Activated T-cell treated with anti-CD3 and anti-CD28 coated beads, Interleukin-2, amount 50 U/mL, for 24 hours (primary cell): ENCODE measurements at places on chromosomes 1 and 21.

GRCh38 chr1:25797939-25798338 lies 2.1 kb upstream of the SELENON start:
- no peak for DNase-seq

DNA sequence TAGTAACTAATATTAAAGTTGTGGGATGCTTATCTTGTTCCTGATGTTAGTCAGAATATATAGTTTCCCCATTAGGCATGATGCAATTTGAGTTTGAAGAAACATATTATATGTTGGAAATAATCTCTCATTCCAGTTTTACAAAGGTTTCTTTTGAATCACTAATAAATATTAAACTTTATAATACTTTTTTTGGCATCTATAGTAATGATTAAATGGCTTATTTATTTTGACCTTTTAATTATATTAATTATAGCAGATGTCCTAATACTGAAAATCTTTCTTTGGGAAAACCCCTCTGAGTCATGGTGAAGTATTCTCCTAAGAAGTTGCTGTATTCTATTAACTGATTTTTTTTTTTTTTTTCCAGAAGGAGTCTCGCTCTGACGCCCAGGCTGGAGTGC lies 28.5 kb upstream of the PTGS2 start:
- DNase-seq: no peak

- no peak for DNase-seq
Observed at GRCh38 chr1:63051886-63052285, 268.0 kb downstream of the ATG4C start.

GRCh38 chr1:109543988-109544735 lies 4.3 kb upstream of the GNAI3 start:
- no peak for DNase-seq

GRCh38 chr1:231106347-231106746 lies 55.5 kb upstream of the TRIM67 start:
- DNase-seq: no peak

GRCh38 chr1:227883073-227883520 lies 64.6 kb downstream of the WNT9A start:
- peak; percentile 25 for DNase-seq

- no peak for DNase-seq
Observed at GRCh38 chr1:205298191-205298994, 23.2 kb downstream of the NUAK2 start.

GRCh38 chr1:36771660-36772284 lies 262.5 kb downstream of the GRIK3 start:
- no peak for DNase-seq

GRCh38 chr1:224629965-224630364 lies 13.8 kb downstream of the CNIH3 start:
- no peak for DNase-seq

DNA sequence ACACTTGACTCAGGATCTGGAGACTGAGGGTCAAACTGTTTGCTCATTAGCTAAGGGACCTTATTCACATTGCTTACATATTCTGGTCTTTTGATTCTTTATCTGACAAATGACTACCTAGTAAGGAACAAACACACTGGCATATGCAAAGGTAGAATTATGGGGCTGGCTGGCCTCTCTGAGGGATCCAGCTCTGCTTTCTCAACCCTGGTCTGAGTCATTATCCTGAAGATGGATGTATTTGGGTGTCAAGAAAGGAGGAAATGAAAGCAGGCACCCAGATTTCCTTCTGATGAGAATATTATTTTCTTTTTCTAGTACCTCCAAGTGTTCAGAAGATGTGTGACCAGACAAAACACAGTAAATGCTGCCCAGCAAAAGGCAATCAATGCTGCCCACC lies 6.0 kb downstream of the SMCP start:
- no peak for DNase-seq

GRCh38 chr1:8232036-8232757 lies 85.7 kb upstream of the SLC45A1 start:
- no peak for DNase-seq

GRCh38 chr1:82161700-82162141 lies 361.0 kb downstream of the ADGRL2 start:
- no peak for DNase-seq

DNA sequence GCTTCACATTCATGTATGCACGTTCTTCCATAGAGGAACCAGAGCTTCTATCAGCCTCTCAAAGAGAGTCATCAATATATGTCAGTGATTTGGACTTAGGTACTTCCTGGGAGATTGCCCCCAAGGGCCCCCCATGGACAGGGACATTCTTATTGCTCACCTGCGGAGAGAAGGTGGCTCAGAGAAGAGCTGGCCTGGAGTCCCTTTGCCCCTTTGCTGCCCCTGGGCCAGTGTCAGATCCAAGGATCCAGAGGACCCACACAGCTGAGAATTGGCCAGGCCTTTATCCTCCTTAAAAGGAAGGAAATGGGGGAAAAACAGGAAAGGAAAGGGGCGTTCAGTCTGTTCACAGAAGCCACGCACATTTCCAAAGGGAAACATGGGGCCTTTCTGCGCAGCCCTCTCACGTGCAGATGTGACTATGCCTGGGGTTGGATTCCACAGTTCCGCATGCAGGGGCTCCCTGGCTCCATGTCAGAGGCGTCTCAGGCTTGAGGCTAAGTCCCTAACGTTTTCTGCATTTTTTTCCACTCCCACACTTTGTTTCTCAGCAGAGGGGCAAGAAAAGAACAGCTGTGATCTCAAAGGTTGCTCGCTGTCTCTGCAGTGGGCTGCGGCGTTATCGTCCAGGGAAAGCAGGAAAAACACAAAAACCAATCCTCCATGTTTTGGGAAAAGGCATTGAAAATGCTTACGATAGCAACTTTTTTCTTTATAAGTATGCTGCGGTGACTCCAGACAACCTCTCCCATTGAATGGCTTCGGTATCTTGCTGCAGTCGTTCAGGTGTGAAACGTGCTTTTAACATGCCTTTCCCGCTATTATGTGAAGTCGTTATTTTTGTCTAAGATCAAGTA lies 5.9 kb downstream of the C1orf226 start:
- no peak for DNase-seq

GRCh38 chr1:107810291-107810951 lies 154.6 kb downstream of the VAV3 start:
- no peak for DNase-seq

GRCh38 chr21:46181953-46182547 lies 2.2 kb downstream of the SPATC1L start:
- no peak for DNase-seq

GRCh38 chr1:54239631-54240031 lies 39.7 kb downstream of the MRPL37 start:
- no peak for DNase-seq

DNA sequence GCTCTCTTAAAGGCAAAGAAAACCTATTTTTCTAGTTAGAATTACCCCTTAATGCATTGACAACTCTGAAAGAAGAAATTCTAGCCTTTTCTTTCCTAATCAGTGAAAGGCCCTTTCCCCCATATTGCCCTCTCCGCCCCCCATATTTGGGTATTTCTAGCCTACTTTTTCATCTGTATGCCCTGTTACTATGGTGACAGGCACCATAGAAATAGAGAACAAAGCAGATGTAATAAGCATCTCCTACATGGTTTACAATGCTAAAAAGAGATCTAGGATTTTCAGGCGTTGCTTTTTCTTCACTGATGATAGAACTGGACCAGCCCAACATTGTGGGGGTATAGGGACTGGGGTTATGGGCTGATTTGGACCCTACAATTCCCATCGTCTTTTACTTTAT lies 14.5 kb downstream of the LRRC8B start:
- DNase-seq: no peak

DNA sequence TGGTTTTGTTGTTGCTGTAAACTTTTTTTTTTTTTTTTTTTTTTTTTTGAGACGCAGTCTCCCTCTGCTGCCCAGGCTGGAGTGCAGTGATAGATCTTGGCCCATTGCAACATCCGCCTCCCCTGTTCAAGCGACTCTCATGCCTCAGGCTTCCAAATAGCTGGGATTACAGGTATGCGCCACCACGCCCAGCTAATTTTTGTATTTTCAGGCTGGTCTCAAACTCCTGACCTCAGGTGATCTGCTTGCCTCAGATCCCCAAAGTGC lies 78.9 kb upstream of the SLC45A1 start:
- DNase-seq: no peak

- DNase-seq: no peak
Observed at GRCh38 chr1:56409112-56409691, 170.2 kb downstream of the PLPP3 start.

GRCh38 chr1:30911059-30911954 lies 2.7 kb upstream of the SDC3 start:
- DNase-seq: peak; percentile 64

- no peak for DNase-seq
Observed at GRCh38 chr1:233673947-233674431, 60.1 kb downstream of the KCNK1 start.

DNA sequence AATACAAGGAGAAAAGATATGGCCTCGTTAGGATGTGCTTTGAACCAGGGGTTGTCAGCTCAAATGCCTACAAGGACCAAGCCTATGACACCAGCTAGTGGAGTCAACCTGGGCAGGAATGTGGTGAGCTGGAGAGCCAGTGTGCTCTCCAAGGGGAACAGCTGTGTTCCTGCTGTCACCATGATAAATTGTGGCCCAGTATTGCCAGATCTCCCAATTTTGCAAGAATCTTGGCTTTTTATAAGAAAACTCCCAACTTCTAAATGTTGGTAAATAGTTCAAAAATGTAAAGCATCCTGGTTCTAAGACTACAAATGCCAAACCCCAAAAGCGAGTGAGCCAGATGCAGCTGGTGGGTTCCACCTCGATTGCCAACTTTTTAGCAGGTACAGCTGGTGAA lies 391.1 kb downstream of the PLPP3 start:
- no peak for DNase-seq

DNA sequence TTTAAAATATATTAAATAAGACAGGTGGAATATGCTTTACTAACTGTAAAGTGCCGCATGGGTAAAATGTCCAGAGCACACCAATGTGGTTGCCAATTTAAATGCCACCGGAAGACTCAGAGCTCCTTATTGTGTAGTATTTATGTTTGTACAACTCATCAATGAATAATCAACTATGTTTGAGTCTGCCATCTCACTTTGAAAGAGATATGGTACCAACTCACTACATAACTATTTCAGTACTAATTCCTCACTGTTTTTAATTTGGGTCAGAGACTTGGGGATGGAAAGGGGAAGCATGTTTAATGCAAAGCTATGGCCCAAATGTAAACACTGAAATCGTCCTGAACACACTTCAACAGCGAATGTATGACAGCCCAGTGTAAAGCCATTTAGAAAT lies 144.8 kb downstream of the NR5A2 start:
- no peak for DNase-seq

- no peak for DNase-seq
Observed at GRCh38 chr1:57277681-57278080, 146.2 kb downstream of the DAB1 start.

GRCh38 chr1:239819096-239819495 lies 272.6 kb upstream of the FMN2 start:
- no peak for DNase-seq
